Iris pigment epithelial cell (primary cell): ENCODE measurements at places on chromosomes 6 and 20.

DNA sequence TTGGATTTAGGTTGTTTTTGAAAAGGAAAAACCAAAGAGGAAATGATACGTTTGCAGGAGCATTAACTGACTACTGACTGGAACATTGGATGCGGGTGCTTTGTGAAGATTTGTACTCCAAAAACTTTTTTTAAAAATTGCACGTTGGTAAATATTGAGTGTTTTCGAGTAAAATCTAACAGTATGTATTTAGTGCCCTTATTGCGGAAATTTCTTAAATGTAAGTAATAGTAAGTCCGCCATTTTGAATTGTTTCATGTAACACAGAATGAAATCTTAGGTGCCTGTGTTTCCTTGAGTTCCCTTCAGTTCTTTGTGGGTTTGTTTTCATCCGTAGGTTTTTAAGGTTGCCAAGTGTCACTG lies 15.2 kb upstream of the LIN28B start:
- no peak for DNase-seq

DNA sequence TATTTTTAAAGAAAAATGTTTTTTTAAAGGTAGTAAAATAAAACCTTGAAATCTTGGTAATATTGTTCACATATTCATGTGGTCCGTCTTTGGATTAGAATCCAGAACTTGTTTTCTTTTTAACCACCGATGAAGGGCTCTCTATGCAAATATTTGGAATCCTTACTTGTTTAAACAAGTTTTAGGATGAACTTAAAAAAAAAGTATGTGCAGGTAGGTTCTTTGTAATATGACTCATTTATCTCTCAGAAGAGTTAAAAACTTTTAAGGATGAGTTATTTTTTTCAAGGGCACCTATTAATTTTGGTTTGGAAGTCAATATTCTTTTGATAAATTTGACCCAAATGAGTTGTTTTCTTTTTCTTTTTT lies 8.9 kb downstream of the DSP start:
- DNase-seq = no peak

DNA sequence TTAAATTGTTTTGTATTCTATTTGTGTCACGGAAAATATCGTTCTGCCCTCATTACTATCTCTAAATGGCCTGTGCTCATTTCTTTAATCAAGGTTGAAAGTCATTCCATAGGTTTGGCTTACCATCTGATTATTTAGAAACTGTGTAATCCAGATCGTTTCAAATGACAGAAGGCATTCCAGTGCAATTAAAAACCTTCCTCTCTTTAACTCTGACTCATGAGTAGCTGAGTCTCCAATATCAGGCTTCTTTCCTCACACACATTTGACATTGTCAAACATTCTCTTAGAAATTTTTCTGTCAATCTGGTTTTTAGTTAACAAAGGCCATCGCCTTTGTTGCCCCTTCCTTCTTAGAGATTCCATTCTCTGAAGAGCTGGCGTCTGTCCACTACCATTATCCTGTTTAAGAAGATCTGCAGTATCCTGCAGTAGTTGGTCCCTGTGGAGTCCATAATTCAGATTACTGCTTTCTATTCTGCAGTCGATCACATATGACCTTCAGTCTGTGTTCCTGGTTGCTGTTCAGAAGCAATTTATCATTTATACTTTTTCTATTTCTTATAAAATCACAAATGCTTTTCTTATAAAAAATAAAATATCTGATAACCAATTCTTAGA lies 3.9 kb upstream of the TRDN start:
- DNase-seq = no peak

DNA sequence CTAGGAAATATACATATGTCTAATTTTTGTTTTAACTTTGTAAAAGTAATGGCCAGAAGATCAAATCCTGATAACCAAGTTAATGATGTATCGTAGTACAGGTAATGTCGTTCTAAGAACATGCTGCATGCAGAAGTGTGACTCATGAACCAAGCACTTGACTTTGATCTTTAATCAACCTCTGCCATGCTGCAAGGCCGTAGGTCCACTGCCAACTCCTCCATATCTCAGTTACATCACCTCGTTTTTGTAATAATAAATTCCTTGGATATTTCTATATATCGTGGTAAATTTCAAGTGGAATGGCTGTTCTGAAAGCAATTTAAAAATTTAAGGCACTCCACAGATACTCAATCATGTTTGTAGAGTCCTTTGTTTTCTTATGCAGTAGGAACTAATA lies 771.7 kb downstream of the EPHA7 start:
- DNase-seq = peak; percentile 4

GRCh38 chr20:12371990-12372389 lies 454.3 kb downstream of the BTBD3 start:
- no peak for DNase-seq

- DNase-seq = peak; percentile 72
Observed at GRCh38 chr6:50922579-50923525, 104.2 kb downstream of the TFAP2B start.

- DNase-seq = no peak
Observed at GRCh38 chr20:19750907-19751636, 7.0 kb upstream of the RIN2 start.

DNA sequence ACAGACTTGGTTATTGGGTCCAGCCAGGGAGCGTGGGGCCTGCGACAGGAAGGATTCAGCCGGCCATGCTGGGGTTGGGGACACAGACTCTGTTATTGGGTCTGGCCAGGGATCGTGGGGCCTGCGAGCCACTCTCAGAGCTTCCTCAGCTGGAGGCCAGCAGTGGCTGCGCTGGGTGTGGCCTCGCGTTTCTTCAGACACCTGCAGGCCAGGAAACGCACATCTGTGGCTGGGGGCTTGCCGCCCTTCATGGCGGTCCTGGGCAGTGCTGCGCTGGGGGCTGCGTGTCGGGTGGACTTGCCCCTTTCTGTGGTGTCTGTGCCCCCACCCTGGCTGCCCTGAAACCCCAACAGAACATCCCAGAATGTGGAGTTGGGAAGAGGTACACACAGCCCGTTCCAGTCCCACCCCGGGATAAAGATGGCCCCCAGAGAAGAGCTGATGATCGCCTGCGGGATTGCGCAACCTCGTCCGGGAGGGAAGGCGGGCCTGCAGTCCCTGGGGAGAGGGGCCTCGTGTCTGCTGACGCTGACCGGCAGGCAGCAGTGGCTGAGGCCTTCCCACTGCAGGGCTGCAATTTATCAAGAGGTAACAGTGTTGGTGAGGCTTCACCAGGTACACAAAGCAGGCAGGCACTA lies 16.9 kb upstream of the MTG2 start:
- DNase-seq = no peak

- DNase-seq = peak; percentile 79
Observed at GRCh38 chr6:65182681-65183080, 524.3 kb downstream of the EYS start.

DNA sequence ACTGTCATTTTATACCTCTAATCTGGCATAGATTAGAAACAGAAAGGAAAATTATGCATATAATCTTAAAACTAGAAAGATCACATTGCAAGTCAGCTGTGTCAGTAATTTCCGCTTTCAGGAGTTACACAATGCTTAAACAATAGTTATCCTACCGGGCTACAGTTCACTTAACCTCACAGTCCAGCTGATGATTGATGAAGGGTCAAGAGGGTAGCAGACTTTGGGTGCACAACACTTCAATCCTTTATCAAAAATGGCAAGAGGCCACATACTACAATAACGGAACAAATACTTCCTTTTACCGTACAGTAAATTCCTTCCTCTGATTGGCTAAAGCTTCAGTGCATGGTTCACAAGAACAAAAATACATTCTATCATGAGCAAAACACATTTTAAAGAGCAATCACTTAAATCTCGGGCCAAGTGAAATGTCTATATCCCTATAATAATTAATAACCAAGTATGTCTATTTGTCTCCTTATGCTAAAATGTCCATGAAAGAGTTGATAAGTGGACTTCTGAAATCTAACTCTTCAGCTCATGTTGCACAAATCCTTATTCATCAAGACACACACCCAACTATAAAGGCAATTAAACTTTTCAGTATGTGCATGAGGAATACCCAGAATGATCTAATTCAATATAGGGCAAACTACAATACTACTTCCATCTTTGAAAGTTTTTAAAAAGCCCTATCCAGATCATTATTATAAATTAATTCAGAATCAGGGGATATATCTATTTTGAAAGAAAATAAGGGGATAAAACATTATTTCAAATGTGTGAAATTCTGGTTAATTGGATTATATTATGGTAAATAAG lies 76.8 kb downstream of the HIVEP2 start:
- DNase-seq = peak; percentile 64

DNA sequence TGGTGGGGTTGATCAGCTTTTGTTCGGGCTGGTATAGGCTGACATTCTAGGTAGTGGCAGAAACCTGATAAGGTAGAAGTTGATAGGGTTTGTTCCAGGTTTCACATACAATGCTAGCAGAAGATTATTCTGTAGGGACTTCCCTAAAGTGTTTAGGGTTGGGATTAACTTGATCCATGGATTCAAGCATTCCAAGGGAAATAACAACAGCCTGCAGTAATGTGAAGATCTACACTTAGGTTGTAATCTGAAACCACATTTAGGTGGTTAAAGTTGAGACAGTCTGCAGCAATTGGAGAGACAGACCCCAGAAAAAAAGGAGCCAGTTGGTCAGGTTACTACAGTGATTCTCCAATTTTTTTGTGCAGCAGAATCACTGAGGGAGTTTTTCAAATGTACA lies 56.1 kb downstream of the GJA1 start:
- DNase-seq = peak; percentile 6

- DNase-seq = peak; percentile 89
Observed at GRCh38 chr6:45922728-45923351, 92.8 kb downstream of the CLIC5 start.

- DNase-seq = no peak
Observed at GRCh38 chr6:150233843-150234269, 91.0 kb downstream of the PPP1R14C start.

GRCh38 chr6:154138793-154139192 lies 99.8 kb downstream of the OPRM1 start:
- DNase-seq = peak; percentile 4

- DNase-seq = no peak
Observed at GRCh38 chr20:43159994-43160393, 29.7 kb downstream of the PTPRT start.

GRCh38 chr6:2870046-2870636 lies 28.5 kb upstream of the SERPINB1 start:
- no peak for DNase-seq

- no peak for DNase-seq
Observed at GRCh38 chr6:83467620-83468036, 36.8 kb upstream of the ME1 start.

DNA sequence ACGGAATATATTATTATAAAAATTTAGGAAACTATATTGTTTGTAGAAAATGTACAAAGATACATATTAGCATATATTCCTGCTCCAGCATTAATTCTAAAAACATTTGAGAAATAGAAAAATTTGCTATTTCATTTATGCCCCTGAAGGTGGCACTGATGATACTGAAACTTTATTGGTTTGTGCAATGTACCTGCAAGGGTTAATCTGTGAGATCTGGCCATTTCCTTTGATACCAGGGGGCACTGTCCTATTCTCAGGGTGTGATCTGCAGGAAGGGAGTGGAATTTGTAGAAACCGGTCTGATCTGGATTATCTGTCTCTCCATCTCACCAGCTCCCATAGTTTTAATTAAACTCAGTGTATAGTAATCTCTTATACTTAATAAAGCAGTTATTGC lies 625.1 kb upstream of the IMPG1 start:
- DNase-seq = peak; percentile 42

DNA sequence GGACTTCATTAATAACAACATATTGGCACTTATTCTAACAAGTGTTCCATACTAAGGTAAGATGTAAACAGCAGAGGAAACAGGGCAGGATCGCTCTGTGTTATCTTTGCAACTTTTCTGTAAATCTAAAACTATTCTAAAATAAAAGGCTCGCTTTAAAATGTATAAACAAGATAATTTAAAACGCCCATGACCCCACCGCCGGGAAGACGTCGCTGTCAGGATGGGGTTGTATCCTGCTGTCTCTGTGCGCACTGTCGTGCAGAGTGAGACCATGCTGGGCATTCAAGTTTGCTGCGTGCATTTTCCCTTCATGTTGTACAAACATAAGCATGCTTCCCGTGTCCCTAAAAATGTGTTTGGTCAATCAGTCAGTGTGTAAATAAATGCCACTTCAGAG lies 255.7 kb downstream of the CDH4 start:
- DNase-seq = no peak

- DNase-seq = no peak
Observed at GRCh38 chr6:30441171-30441570, 48.1 kb upstream of the HLA-E start.

DNA sequence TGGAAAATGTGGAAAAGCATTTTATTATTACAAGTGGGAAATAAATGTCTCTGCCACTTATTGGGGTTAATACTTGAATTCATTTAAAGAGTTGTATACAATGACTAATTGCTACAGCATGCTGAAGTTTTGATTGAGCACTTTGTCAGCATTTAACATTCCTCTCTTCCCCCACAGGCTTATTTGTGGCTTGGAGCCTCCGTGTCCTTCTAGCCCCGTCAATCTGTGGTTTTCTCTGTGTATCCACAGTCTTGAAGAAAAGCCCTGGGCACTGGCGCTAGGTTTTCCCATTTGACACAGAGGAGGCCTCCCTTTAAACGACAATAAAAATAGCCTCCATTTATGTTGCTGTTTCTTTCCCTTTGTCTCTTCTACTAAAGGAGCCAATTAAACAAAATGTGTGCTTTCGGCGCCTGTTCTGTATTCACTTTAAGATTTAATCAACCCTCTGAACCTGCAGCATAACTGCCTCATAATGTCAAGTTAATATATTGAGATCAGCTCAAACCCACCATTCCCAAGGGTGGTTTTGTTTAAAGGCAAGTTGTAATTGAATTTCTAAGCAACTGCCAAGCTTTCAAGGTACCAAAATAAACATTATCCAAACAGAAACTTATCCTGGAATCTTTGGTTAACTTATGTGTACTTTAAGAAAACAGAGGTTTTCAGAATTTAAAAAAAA lies 326.6 kb upstream of the RNF24 start:
- DNase-seq = peak; percentile 85

GRCh38 chr20:25672659-25673235 lies 23.9 kb downstream of the ZNF337 start:
- DNase-seq = no peak

- no peak for DNase-seq
Observed at GRCh38 chr6:74096329-74096728, 400.3 kb downstream of the CD109 start.

GRCh38 chr20:31918466-31919105 lies 33.3 kb downstream of the PDRG1 start:
- DNase-seq = peak; percentile 40

- no peak for DNase-seq
Observed at GRCh38 chr6:14784596-14785492, 461.0 kb upstream of the JARID2 start.

GRCh38 chr6:95967594-95967993 lies 48.2 kb upstream of the FUT9 start:
- no peak for DNase-seq

GRCh38 chr20:19969507-19970255 lies 47.5 kb upstream of the NAA20 start:
- no peak for DNase-seq

- peak; percentile 4 for DNase-seq
Observed at GRCh38 chr6:50145125-50145524, 95.4 kb upstream of the DEFB112 start.
